HuH-7 (cell line): ENCODE measurements at places on chromosomes 3 and 15.

GRCh38 chr3:117035745-117036144, 326.2 kb downstream of the TUSC7 start:
- no peak for DNase-seq

DNA sequence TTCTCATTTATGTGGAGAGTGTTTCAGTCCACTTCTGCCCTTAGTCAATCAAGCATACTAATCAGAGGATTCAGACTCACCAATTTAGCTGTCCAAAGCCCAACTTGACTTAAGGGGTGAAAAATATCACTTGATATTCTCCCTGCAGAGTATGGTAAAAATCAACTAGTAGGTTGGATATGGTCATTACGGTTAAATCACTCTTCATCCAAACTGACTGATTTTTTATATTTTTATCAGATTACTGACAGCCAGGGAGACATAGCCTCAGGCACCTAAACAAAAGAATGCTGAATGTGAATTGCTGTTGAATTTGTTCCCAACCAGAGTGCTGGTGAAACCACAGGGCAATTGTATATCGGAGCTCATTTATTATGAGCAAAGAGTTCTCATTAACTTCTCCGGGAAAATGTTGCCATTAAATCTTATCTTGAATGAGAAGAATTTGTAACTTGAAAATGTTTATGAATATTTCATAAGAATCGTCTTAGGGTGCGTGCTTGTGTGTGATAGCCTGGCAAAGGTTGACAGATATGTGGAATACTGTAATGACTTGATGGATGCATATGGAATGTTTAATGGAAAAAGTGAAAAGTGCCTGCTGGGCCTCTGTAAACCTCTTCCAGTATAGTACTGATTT, 411.2 kb downstream of the NAALADL2 start:
- no peak for DNase-seq

GRCh38 chr3:10600296-10600714, 94.9 kb upstream of the ATP2B2 start:
- no peak for DNase-seq

- DNase-seq: no peak
Measured at GRCh38 chr3:46939578-46940445, 36.7 kb downstream of the CCDC12 start.

GRCh38 chr3:192929146-192929545, 11.5 kb upstream of the MB21D2 start:
- no peak for DNase-seq

- DNase-seq: no peak
Measured at GRCh38 chr3:195060531-195061291, 210.2 kb downstream of the XXYLT1 start.

- DNase-seq: no peak
Measured at GRCh38 chr15:31367021-31367729, 40.5 kb downstream of the KLF13 start.

DNA sequence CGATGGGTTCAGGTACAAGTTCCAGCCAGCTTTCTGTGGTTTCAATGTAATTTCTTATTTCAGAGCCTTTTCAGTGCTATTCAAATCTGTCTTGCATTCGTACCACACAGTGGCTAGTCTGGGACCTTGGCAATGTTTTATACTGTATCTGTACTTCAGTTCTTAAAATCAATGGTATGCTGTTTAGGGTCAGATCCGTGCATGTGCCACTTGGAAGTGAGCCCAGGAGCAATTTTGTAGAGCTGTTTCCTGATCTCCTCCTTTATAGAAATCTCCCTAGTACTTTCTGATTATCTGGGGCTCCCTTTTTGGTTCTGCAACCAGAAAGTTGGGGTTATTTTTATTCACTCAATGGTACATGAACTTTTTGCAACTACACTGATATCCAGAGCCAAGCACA, 59.5 kb upstream of the NDUFB4 start:
- no peak for DNase-seq

- DNase-seq: no peak
Measured at GRCh38 chr15:74252721-74253120, 16.6 kb downstream of the CCDC33 start.

GRCh38 chr15:98802187-98802586, 153.8 kb downstream of the IGF1R start:
- no peak for DNase-seq

GRCh38 chr3:13873818-13874217, 6.1 kb downstream of the WNT7A start:
- no peak for DNase-seq

- DNase-seq: no peak
Measured at GRCh38 chr3:18900994-18901393, 247.3 kb upstream of the KCNH8 start.

- no peak for DNase-seq
Measured at GRCh38 chr15:80673561-80674244, 21.4 kb upstream of the ABHD17C start.

- DNase-seq: no peak
Measured at GRCh38 chr3:51955175-51955892, at the start of gene GPR62. TSS of gene GPR62 (plus strand) at chr3:51955381. CDS start at chr3:51955653, 272 bp downstream.

DNA sequence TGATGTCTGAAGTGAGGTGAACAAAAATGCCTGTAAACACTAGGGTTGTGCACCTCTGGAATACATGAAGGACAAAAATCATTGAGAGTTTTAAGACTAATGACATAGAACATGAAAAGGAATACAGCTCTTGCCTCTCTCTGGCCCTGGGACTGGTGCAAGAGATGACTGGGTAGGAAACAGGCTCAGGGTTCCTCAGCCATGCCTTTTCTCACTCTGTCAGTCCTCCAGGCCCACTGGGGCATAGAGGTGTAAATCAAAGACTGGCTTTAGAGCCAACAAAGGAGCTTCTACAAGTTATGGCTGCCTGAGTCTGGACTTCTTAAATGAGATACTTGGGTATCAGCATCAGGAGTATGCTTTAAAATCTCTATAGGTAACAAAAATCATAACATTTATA, 554.7 kb upstream of the KCNMB2 start:
- no peak for DNase-seq

DNA sequence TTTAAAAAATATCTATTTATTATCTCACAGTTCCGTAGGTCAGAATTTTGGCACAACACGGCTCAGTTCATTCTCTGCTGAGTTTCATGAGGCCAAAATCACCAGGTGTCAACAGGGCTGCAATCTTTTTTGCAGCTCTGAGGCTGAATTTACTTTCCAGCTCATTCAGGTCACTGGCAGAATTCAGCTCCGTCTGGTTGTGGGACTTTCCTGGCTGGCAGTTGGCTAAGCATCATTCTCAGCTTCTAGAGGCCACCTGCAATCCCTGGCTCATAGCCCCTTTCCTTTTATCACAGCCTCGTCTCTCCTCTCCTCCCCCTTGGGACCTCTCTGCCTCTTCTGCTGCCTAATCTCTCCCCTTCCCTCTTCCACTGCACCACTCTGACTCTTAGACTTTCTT, 174.0 kb upstream of the WNT5A start:
- DNase-seq: no peak

GRCh38 chr3:1616744-1617143, 481.9 kb upstream of the CNTN4 start:
- no peak for DNase-seq

DNA sequence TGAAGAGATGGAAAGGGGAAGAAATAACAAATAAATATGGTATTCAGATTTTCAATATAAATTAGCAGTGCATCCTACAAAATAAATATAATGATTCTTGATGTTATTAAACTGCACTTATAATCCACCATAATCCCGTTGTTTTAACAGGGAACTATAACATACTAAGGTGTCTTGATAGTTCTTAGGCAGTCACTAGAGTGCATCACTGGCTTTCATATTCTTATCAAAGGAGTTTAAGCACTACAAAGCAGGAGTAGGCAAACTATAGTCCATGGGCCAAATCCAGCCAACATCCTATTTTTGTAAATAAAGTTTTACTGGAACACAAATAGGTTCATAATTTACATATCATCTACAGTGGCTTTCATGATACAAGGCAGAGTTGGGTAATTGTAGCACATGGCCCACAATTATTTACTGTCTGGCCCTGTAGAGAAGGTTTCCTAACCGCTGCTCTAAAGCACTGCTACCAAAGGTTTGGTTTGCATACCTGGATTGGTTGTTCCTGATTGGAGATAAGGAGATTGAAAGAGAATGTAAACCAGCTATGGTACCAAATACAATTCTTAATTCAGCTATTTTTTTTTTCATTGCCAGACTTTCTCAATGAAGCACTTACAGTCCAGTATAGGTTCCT, 104.3 kb downstream of the ZNF280D start:
- no peak for DNase-seq

DNA sequence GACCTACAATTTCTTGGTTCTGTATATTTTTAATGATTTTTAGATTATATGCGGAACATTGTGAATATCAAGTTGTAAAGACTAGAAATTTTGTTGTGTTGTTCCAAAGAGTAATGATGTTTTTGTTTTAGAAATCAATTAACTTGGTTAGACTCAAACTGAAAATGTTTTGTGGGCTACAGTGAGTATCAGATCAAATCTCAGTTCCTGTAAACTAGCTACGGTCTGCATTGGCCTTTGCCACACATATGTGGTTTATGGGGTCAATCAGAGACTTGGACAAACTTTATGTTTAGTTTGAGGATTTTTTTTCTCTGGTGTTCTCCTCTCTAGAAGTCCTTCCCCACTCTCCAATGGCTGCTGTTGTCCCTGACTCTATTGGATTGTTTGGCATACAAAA, 308.0 kb upstream of the THRB start:
- DNase-seq: no peak

GRCh38 chr3:12180631-12181030, 21.9 kb upstream of the TIMP4 start:
- no peak for DNase-seq

- no peak for DNase-seq
Measured at GRCh38 chr15:30933293-30933692, 29.6 kb downstream of the FAN1 start.

DNA sequence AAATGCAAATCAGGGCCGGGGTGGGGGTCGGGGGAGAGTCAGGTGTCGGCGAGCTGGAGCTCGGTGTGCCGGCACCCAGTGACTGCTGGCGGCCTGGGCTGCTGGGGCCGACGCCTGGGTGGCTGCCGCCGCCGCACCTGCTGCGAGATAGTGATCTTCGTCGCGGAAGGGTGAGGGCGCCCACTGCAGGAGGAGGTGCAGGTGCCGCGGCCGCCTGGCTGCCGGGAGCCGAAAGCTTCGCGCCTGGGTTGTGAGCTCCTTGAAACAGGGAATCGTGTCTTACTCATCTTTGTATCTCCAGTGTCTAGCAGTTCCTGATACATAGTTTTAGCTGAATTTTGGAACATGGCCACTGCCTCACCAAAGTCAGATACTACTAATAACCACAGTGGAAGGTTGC, 64.0 kb upstream of the CPOX start:
- peak; percentile 62 for DNase-seq

- DNase-seq: no peak
Measured at GRCh38 chr3:12752809-12753208, 6.2 kb downstream of the TMEM40 start.

- DNase-seq: no peak
Measured at GRCh38 chr3:146390957-146391356, 78.4 kb downstream of the PLSCR2 start.

- DNase-seq: no peak
Measured at GRCh38 chr3:38587548-38588131, 61.8 kb downstream of the SCN5A start.

GRCh38 chr3:60160822-60161748, 1090.2 kb downstream of the FHIT start:
- DNase-seq: no peak

- DNase-seq: no peak
Measured at GRCh38 chr15:94231723-94232468, 535 bp downstream of the MCTP2 start.

DNA sequence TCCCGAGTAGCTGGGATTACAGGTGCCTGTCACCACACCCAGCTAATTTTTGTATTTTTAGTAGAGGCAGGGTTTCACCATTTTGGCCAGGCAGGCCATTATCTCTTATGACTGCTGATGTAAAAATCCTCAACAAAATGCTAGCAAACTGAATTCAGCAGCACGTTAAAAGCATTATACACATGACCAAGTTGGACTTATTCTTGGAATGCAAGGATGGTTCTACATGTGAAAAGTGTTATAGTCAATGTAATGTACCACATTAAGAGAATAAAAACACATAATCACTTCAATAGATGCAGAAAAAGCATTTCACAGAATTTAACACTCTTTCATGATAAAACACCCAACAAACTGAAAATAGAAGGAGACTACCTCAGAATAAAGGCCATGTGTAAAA, 20.2 kb downstream of the RNF13 start:
- DNase-seq: no peak

GRCh38 chr3:132079147-132079546, 44.3 kb upstream of the CPNE4 start:
- DNase-seq: no peak

- no peak for DNase-seq
Measured at GRCh38 chr3:76470285-76470684, 569.6 kb upstream of the ROBO2 start.

DNA sequence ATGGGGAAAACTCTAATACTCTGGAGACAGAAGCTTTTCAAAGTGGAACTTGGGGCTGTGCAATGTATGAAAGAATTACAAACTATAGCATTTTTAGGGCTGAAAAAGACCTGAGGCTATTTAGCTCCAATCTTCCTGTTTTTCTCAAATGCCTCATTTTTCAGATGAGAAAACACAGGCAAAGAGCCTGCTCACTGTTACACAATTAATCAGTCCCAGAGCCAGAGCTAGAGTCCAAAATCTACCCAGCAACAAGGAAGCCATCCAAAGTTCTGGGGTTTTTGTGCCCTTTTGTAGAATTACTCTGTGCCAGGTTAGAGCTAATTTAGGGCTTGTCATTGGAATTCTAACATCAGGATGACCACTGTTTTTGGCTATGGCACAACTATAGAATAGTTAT, 45.5 kb downstream of the GPR149 start:
- DNase-seq: no peak

DNA sequence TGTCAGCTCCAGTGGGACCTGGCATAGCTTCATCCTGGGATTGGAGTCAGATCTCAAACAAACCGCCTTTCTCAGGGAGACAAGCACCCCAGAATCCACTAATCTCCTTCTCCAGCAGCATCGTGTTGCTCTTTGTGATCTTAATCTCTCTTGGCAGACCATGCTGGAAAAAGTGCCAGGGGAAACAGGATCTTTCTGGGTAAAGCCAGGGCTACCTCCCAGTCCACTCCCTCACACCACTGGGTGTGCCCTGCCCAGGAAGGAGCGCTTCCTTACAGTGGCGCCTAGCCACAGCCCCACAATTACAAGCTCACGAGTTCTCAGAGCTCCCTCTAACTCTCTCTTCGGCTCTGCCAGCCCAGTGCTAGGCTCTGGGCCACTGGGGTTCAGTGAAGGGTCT, 32.2 kb downstream of the RPLP1 start:
- no peak for DNase-seq

DNA sequence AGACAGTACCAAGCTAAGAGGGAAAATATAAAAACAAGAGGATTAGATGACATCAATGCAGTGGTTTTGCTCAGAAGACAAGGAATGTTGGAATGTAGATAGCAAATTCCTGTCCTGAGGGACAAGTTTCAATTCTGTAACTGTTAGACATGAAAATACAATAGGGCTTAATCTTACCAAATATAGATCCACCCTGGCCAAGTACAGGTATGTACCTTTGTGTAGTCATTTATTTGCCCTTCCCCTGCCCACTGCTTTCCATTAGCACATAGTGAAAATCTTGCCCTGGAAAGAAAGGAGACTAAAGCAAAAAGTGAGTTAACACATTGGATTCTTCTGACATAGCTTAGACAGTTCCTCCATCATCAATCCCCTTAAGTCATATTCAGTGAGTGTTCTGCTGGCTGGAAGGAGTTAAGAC, 389.0 kb upstream of the THBS1 start:
- no peak for DNase-seq

GRCh38 chr15:31805090-31805662, 225.1 kb upstream of the CHRNA7 start:
- DNase-seq: no peak
